ENCODE measurements at places on chromosomes 11 and 22. TPM values are rescaled to one million over a fixed set of nuclear protein-coding genes. Genes with fewer than 3 reads are reported as not detected.

GRCh38 chr11:12377824-12378593 lies 638 bp downstream of the PARVA start:
- peak; percentile 93 for DNase-seq

GRCh38 chr11:114430290-114430689 lies 9.0 kb upstream of the REXO2 start:
- no peak for DNase-seq

The SCT gene
- total RNA-seq = not detected

DNA sequence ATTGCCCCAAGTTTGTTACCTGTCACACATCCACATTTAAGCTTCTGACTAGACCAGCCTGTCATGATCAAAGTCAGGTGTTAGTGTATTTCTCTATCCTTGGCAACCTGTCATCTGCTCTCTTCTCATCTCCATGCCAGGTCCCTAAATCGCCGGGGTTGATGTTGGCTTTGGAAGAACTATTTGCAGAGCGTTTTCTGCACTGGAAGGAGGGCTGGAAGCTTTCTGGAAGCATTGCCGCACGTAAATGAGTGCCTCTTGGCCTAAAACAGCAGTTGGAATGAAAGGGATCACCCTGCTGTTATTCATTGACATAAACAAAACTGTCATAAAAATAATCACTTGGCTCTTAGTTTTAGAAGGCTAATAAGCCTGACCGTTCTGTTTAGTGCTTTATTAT lies 1.4 kb downstream of the TTC12 start:
- no peak for DNase-seq

GRCh38 chr11:24661331-24661730 lies 164.5 kb downstream of the LUZP2 start:
- DNase-seq = no peak

DNA sequence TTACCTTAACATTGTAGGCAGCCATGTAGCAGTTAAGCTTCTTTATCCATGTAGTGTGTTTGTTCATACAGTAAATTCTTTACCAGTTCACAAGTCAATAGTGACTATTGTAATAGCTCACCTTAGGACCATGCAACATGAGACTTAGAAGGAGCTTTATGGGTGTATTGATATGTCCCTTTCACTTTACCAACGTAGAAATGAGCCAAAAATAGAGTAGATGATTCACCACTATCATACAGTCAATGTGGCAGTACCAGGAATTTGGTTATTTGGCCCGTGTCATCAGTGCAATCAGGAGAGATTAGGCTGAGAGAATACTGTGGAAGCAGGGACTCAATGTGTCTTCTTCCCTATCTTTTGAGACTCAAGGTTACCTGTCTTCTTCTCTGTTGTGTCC lies 4.7 kb downstream of the ZDHHC13 start:
- peak; percentile 35 for DNase-seq

DNA sequence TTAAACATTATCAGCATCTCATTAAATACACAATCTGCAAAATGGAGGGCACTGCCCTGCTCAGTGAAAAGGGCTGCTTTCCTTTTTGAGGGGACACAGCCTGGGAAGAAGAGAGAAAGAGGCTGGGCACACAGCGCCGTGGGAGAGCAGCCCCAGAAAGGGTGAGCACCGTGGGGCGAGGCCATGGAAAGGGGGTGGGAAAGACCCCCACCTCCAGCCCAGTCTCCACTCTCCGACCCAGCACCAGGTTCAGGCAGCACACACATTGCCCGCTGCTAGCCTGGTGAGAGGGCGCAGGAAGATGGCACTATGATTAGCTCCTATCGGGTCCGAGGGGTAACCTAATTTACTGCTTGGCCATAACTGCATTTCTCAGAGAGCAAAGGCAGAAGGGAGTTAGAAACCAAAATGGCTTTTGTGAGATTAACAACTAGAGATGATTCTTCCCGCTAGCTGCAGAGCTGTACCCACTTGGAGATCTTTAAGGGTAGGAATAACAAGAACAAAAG lies 104.0 kb upstream of the BID start:
- DNase-seq = no peak

DNA sequence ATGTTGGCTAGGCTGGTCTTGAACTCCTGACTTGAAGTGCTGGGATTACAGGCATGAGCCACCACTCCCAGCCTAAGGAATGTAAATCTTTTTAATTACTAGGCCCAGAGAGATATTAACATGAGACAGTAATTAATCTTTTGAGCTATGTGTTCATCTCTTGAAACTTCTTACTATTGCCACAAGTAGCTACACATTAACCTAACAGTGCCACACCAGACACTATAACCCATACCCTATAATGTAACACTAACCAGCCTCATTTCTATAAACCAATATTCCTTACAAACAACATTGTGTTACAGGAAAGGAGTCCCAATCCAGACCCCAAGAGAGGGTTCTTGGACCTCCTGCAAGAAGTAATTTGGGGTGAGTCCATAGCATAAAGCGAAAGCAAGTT lies 8.0 kb upstream of the COX8A start:
- DNase-seq = no peak

- DNase-seq = no peak
Observed at GRCh38 chr22:49087716-49088601, 739.7 kb downstream of the BRD1 start.

DNA sequence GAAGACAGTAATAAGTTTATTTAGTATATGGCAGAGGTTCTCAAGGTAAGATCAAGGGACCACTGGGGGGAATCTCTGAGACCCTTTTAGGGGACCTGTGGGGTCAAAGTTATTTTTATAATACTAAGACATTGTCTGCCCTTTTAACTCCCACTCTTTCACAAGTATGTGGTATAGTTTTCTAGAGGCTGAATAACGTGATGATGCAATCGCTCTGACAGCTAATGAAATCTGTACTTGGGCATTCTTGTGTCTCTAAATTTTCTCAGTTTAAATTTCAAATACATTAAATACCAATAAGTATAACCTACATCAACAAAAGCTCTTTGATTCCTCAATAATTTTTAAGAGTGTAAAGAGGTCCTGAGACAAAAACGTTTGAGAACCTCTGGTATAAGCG lies 147.9 kb downstream of the ATG16L2 start:
- peak; percentile 53 for DNase-seq

The KRTAP5-10 gene
- total RNA-seq = not detected

DNA sequence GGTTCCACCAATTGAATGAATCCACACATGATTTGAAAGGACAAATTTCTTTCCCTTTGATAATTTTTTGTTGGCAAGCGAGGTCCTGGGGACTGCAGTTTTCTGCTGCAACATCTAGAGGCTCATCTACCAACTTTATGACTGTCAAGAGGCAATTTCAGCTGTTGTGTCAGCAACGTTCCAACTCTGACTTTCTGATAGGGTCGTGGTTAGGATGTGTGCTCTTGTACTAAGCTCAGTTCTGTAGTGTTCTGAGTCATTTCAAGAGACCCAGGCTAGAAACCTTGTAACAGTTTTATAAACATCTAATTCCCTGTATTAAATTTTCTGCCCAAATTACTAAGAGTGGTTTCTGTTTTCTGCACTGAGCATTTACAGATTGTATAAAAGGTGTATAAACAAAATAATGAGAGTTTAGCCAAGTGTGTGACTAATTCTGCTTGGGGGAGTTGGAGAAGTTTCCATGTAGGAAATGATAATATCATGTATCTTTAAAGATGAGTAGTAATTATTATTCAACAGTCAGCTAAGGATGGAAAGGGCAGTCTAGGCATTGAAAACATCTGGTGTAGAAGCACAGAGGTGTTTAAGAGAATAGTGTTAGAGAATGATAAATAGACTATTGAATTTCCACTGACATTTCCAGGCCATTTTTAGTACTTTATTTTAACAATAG lies 72.2 kb downstream of the RBMXL2 start:
- DNase-seq = no peak

The CREB3L1 gene
- 37.7 TPM for total RNA-seq

GRCh38 chr11:10541561-10541930 lies 559 bp upstream of the RNF141 start:
- DNase-seq = peak; percentile 17

- DNase-seq = no peak
Observed at GRCh38 chr22:31776231-31776630, 22.4 kb downstream of the DEPDC5 start.

DNA sequence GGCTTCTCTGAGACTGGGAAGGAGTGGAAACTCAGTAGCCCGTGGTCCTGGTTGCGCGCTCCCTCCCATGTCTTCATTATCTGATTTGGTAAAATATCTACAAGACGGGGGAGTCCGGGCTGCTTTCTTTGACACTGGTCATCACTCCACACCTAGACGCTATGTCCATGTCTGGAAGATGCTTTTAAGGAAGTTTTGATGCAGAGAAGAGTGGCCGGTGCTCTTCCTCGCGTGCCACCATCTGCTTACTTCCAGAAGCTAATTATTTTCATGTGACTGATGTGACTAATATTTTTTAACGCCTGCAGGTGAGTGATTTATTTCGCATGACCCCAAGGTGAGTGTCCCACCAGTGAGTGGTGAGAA lies 339 bp upstream of the TRIM21 start:
- no peak for DNase-seq

The LRRC56 gene
- total RNA-seq = not detected

DNA sequence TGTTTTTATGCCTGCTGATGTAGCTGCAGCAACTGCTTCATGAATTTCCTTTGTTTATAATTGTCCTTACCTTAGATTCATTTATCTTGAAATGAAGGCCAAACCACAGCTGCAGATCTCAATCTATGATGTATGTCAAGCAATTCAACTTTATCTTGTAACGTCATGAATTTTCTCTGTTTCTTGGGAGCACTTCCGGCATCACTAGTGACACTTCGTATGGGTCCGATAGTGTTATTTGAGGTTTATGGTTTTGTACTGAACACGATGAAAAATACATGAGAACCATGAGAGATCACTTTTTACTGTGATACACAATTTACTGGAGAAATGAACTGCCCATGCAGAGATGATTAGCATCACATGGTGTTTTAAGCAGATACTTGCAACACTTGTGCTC lies 98.5 kb downstream of the CSTPP1 start:
- DNase-seq = no peak

The GSTT2B gene
- 5.3 TPM for total RNA-seq

DNA sequence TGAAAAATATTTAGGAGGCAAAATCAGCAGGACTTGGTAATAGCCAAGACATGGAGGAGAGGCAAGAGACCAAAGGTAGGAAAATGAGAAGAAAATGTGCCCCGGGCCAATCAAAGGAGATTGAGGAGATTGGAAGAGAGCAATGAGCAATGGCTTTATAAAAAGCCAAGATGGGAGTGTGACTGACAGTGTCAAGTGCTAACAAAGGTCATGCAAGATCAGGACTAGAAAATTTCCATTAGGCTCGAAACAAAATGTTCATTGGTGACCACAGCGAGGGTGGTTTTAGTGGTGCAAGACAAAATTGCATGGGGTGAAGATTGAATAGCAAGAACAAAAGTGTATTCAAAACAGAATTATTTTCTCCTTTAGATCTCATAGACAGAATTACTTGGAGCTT lies 45.2 kb upstream of the TBCEL start:
- no peak for DNase-seq

The CHST1 gene
- not detected for total RNA-seq

DNA sequence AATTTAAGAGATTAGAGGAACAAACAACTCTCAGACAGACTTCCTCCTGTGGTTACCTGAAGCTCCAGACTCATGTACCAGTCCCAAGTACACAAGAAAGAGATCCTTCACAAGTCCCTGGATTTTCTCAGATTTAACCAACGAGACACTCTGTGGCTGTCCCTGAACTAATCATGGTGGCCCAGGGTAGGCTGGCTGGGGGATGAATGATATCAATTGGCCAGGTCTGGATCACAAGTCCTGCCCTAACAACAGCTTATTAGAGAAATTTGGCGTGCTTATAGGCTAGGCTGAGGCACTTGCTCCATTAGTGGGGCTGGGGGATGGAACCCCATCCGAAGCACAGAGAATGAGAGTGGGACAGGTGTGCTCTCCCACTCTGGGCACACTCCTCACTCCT lies 22.1 kb downstream of the HEPHL1 start:
- no peak for DNase-seq

GRCh38 chr11:48170241-48171233 lies 46.1 kb upstream of the OR4B1 start:
- DNase-seq = peak; percentile 76

The MMP7 gene
- total RNA-seq = not detected

GRCh38 chr22:34814260-34815025 lies 251.5 kb upstream of the ISX start:
- no peak for DNase-seq

DNA sequence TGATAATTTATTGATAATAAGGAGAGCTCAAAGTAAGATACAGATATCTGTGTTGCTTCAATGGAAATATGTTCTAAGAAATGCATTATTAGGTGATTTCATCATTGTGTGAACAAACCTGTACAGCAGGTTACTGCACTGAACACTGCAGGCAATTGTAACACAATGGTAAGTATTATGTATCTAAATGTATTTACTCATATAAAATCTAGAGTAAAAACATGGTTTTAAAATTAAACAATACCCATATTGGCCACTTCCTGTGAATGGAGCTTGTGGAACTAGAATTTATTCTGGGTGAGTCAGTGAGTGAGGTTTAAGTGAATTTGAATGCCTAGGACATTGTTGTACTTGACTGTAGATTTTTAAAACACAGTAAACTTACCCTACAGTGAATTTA lies 722.9 kb upstream of the RAG2 start:
- no peak for DNase-seq

The MUC6 gene
- not detected for total RNA-seq

The CLDN5 gene
- total RNA-seq = not detected

GRCh38 chr11:86885311-86885710 lies 69.9 kb downstream of the FZD4 start:
- DNase-seq = no peak

- peak; percentile 80 for DNase-seq
Observed at GRCh38 chr11:575313-575995, 816 bp upstream of the PHRF1 start.

The CCDC85B gene
- total RNA-seq = 143 TPM

DNA sequence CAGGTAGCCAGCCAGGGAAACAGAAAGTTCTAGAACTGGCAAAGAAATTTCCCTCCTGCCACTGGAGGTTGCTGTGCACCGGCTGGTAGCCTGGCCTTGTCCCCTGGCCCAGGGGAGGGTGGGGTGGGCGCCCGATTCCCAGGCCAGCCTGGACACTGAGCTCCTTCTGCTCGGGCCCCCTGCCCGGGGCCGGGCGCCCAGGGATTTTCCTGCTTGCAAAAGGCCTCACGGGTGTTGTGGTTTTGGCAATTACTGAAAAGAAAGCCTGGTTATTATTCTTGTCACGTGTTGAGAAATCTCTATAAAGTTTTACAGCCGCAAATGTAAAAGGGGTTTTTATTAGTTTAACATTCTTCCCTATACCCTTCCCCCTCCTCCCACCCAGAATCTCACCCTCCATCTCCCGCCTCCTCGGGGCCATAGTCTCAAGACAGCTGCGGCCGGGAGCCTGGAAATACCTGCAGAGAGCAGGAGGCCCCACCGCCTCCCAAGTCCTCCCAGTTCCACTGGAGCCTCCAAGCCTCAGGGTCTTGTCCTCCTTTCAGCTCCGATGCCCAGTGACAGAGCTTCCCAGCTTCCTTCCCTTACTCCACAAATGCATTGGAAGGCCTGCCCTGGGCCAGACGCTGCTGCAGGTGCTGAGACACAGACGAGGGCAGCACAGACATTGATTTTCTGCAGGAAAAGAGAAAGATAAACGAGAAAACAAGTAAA lies 1515.6 kb downstream of the TBC1D22A start:
- no peak for DNase-seq

GRCh38 chr11:69923196-69923595 lies 104.0 kb upstream of the FGF3 start:
- no peak for DNase-seq

The OR4D5 gene
- not detected for total RNA-seq

The NRXN2 gene
- 0.51 TPM for total RNA-seq

The UPK3A gene
- total RNA-seq = not detected

- DNase-seq = no peak
Observed at GRCh38 chr11:33775832-33776470, 1.6 kb upstream of the FBXO3 start.

The MPPED1 gene
- not detected for total RNA-seq

The CDKN1C gene
- 0.43 TPM for total RNA-seq

All from GM23248 (cell line).